ENCODE measurements at places on chromosomes 6 and 20.

DNA sequence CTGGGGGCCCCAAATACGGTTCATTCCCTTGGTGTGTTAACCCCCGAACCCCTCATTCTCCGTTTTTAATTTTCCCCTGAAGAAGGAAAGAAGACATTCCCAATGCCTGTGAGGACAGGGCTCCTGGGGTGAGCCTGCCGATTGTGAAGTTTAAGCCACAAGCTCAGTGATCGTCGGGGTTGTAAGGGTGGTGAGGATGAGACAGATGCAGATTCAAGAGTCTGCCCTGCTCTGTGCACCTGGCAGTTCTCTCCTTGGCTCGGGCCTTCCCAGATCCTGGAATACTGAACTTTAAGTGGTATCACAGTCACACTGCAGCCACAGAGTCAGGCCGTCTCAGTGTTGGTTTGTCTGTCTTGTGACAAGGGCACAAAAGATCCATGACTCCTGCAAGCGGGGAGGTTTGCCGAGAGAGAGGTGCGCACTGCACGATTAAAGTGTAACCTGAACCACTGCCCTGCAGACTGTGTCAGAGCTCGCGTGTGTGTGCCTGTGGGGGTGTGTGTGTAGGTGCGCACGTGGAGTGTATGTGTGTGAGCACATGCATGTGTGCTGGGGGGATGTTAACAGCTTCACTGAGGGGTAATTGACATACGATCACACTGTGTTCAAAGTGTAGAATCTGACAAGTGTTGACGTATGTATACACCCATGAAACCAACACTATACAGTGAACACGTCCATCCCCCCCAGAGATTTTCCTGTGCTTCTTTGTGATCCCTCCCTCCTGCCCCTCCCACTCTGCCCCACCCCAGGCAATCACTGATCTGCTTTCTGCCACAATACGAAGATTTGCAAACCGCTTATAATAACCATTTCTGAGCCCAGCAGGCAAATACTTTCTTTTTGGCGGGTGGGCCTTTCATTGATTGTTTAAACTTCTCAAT lies 38.9 kb downstream of the RPP40 start:
- DNase-seq = no peak

GRCh38 chr6:159527351-159527750 lies 165.7 kb downstream of the SOD2 start:
- DNase-seq = no peak

DNA sequence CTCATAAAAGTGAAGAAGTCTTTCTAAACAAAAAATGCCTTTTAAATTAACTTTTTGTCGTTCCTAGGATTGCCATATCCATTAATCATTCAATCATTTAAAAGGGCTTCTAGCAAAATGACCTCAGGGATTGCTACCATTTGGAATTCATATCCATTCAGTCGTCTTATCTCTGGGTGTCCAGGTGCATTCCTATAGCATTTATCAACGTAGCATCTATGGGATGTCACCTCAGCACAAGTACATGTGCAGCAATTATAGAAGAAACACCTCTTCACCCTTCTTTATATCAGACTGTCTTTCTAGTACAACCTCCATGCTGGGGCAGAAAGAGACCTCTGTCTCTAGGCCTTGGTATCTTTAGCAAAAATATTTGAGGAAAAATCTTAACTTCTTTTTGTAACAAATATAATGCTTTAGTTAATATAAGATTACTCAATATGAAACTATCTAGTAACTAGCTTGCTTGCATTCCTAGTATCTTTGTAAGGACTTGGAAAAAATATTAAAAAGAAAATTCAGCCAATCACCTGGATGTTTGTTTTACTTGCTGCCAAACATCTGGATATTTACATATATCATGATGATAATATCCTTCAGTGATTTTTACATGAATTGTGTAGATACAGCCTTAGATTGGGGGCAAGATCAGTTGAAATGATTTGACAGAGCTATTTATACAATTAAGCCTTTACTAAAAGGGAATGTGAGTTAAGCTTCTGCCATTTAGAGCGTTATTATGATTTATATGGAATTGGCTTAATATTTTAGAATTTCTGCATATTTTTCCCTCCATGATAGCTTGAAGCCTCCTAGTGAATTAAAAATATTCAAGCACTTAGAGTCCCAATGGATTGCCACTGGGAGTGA lies 356.8 kb downstream of the HDGFL1 start:
- DNase-seq = no peak

DNA sequence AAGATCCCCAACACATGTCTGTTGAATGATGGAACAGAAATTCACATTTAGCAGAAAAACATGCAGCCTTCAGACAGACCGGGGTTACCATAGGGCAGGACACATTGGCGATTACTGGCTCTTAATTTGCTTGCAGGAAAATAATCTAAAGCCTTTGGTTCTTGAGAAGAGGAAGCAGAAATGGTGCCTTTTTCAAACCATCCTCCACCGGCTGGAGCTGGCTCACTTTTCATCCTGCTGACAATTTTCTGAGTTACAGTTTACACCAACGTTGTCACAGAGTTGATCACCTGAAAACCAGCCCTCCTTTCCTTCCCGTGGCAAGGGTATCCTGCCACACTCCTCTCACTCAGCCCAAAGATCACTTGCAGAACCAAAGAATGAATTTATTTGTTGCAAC lies 32.6 kb downstream of the SF3B5 start:
- no peak for DNase-seq

DNA sequence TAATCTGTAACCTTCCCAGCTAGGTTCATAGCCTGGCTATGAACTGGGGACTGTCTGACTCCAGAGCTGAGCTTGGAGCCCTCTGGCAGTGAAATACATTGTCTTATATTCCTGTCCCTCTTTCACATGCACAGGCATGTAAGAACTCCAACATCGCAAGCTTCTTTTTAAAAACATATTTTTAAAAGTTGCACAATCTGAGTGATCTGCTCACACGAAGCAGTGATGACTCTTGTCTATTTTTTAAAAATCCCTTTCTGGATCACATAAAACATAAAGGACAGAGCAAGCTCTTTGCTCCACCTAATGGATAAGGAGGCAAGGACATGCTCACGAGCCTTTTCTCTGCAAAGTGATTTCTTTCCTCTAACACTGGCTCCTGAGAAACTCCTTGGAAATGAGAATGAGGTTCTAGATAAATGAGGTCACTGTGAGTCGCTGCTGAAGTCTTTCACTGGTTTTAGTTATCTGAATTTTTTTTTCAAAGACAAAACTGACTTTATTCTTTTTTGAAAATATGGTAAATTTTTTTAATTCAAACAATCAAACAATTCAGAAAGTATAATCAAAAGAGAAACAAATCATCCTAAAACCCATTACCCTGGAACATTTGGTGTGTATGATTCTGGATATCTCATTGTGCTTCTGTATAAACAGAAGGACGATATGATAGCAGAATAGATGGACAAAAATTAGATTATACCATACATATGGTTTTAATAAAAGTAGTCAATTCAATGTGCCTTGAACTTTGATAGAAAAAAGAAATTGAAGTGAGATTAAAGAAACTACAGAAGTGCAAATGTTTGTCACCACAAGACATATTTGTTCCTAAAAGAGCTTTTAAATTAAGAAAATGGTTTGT lies 30.8 kb downstream of the IL20RA start:
- no peak for DNase-seq

DNA sequence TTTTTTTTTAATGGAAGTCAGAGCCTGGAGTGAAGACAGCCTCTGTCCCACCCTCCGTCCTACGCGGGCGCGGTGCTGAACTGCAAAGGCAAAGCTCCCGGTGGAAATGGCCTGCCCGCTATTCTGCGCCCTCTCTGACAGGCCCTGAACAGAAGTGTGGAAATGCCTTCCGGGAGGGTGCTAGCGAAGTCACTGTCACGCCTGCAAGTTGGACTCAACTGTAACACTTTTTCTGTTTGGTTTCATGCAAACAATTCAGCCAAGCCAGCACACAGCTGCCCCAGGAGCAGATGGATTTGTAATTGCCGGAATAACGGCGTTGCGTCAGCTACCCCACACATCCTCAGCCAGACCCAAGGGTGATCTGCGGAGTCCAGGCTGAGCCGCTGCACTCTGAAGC lies 107.6 kb downstream of the PSMB1 start:
- DNase-seq = no peak

- DNase-seq = no peak
Observed at GRCh38 chr20:46690219-46691106, 1.2 kb upstream of the TP53RK start.

GRCh38 chr6:34196833-34197195 lies 39.9 kb upstream of the HMGA1 start:
- no peak for DNase-seq

DNA sequence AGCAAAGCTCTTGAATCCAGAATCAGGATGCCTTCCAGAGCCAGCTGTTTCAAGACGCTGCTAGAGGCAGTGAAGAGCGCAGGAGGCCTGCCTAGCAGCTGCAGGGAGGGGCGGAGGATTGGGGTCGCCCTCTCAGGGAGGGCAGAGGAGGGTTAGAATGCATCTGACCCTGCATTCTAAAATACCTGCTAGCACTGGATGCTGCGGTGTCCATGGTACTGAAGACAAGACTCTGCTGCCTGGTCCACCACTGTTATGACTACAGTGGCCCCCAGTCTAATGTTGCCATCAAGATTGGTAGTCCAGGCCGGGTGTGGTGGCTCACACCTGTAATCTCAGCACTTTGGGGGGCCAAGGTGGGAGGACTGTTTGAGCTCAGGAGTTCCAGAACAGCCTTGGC lies 193.7 kb upstream of the PROKR2 start:
- DNase-seq = no peak

DNA sequence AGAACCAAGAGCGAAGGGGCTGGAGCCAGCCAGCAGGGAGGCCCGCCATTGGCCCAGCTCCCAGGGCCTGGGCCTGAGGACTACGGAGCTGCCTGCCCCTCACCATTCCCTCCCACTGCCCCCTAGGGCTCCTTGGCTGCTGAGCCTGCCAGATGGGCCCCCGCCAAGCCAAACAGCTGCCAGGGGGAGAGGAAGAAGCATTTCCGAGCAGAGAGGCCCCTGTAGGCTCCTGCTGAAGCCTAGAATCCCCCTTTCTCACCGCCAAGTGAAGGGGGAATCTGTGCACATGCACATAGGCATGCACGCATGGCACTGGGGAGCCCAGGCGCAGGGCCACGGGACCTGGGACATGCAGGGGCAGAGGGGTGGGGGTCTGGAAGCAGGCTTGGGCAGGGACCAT lies 28.5 kb upstream of the MRPS18A start:
- no peak for DNase-seq

DNA sequence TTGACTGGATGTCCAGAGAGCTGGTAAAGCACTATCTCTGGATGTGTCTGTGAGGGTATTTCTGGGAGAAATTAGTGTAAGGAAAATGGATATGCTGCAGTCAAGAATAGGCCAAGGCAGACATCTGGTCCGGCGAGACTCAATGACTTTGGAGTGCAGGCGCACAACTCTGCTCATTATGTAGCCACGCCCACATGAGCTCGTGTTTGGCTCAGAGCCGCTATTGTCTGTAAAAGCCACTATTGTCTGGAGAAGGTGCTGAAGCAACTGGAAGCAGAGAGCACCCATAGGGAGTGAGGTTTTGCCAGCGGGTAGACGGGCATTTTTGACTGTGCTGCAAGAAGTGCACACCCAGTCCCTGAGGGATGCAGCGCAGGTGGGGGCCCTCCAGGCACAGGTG lies 305.0 kb upstream of the POU3F2 start:
- DNase-seq = no peak

GRCh38 chr6:168148231-168148849 lies 69.3 kb upstream of the FRMD1 start:
- no peak for DNase-seq

DNA sequence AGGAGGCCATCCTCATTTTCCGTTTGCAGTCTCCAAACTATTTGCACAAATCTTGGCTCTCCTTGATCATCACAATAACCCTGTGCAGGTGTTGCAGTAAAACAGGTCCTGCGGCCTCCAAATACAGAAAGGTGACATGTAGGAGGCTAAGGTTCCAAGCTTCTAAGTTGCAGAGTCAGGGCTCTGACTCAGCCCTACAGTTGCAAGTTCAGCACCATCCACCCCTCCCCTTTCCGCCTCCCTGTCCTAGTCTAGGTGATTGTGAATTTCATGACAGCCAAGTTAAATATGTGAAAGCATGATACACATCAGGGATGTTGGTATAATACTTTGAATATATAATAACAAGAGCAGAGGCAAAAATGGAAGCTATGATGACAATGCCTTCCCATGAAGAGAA lies 317.3 kb upstream of the CDH4 start:
- no peak for DNase-seq

GRCh38 chr6:136250686-136251008 lies 536 bp upstream of the MTFR2 start:
- no peak for DNase-seq

- no peak for DNase-seq
Observed at GRCh38 chr20:47206962-47207641, 149.4 kb downstream of the ZMYND8 start.

- DNase-seq = no peak
Observed at GRCh38 chr20:47484303-47484702, 17.4 kb upstream of the NCOA3 start.

DNA sequence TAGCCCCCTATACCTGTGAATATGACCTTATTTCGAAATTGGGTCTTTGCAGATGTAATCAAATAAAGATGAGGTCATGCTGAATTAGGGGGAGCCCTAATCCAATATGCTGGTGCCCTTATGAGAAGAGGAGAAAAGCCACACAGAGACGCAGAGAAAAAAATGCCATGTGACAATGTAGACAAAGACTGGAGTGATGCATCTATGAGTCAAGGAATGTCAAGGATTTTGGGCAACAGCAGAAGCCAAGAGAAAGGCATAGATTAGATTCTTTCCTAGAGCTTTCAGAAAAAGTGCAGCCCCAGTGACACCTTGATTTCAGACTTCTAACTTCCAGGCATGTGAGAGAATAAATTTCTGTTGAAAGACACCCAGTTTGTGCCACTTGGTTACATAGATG lies 47.4 kb upstream of the HS3ST5 start:
- DNase-seq = no peak

GRCh38 chr6:108806171-108806570 lies 42.1 kb upstream of the ARMC2 start:
- no peak for DNase-seq

DNA sequence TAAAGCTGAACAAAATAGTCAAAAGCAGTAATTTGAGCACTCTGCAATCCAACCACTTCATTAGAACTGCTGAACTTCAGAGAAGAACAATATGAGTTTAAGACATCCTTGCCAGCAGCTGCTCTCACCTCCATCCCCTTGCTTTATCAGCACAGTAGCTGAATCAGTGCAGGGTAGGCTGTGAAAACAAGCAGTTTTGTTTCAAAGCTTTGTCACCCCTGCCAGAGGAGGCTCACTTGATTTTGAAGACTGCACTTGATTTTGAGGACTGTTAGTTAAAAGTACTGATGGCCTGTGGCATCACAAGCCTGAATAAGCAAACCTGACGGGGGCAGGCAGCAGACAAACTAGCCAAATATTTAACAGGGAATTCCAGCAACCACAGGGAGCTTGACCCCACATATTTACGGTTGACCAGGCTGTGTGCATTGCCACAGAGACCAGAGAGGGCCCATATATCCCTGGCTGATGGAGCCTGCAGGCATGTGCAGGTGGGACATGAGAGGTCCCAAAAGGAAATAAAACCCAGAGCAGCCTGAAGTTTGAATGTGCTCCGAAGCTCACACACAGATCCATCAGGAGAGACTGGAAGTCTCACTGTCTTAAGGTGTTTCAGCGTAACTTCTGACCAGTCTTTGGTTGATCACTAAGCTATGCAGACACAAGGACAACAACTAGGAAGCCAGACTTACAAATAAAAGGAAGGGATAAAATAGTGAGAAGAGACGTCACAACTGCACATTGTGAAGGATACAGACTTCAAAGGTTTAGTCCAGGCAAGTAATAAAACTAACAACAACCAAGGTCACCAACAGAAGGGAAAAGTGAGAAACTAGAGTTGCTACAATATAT lies 97.4 kb downstream of the PDSS2 start:
- no peak for DNase-seq

All from NCI-H1048 (cell line).